Amniotic stem cell (primary cell): ENCODE measurements at places on chromosomes 7 and 10.

DNA sequence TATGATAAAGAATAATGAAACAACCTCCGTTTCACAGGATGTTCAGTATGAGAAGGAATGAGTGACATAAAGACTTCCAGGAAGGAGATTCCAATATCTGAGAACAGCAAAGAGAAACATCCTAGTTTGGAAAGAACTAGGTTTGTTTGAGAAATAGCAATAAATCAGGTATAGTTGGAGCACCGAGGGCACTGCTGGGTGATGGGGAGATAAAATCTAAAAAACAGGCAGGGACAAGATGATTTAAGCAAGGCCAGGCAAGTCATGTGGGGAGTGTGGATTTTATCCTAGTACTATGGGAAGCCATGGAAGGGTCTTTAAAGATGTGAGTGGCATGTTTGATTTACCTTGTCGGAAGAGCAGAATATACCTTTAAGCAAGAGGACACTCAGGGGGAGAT, 169.7 kb downstream of the SPAG6 start:
- no peak for DNase-seq

GRCh38 chr10:104069613-104070012, 16.1 kb downstream of the COL17A1 start:
- DNase-seq = no peak

DNA sequence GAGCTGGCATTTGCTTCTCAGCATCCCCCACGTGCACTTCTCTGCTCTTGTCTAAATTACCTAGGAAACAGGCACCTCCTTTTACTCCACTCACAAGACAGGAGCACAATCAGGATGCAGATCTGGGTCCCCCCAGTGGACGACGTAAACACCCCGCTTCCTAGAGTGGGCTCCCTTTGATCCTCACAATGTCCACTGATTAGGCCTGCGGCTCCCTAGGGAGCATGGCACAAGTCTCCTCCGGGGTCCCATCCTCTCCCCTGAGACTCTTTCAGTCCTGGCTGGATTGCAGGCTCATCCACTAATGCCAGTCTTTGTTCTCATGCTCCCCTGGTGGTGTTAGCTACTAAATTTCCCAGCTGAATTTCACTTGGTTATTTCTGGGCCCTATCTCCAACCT, 98.3 kb downstream of the GLI3 start:
- DNase-seq = no peak

- DNase-seq = no peak
These were observed 882.6 kb upstream of the C7orf33 start for GRCh38 chr7:147707926-147708325.

- DNase-seq = no peak
These were observed 224.3 kb downstream of the SFMBT2 start for GRCh38 chr10:7186387-7187018.

GRCh38 chr10:29987471-29987870, 71.9 kb downstream of the JCAD start:
- DNase-seq = no peak

DNA sequence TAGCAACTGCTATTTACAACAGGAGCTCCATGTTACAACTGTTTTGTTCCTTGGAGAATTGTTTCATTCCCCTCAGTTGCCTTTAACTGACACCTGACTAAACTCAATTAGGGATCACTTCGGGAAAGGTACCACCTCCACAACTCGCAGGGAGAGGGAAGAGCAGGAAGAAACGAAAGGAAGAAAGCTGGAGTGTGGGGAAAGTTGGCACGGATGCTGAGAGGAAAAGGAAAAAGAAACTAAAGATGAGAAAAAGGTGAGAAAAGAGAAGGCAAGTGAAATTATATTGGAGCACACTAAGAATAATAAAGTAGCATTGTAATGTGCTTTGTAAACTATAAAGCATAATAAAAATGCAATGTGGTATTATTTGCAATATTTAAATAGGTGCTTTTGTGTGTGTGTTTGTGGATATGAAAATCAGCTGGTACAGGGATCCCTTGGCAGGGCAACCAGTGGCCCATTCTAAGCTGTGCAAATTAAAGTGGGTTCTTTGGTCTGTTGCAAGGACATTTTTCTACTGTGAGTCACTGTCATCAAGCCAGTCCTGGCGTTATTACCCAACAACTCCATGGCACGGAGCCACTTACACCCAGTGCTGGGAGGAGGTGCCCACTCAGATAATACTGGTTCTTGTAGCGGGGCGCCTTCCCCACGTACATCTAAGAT, 45.9 kb downstream of the HIPK2 start:
- DNase-seq = peak; percentile 18

GRCh38 chr7:17530244-17530643, 231.8 kb downstream of the AHR start:
- DNase-seq = no peak

DNA sequence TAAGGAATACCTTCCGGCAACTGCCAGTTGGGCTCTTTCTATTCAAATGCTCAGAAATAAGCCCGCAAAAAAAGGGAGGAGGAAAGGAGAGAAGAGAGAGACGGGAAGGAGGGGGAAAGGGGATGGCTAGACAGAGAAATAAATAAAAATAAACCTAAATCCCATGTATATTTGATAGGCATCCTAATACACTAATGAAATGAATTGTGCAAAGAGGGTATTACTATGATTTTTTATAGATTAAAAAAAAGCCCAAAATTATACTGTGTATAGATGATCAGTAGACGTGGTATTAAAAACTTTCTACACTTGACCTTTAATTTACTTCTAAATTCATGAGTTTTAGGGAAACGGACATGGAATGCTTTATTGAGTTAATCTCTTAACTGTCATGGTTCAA, 89.9 kb downstream of the HBP1 start:
- DNase-seq = no peak

DNA sequence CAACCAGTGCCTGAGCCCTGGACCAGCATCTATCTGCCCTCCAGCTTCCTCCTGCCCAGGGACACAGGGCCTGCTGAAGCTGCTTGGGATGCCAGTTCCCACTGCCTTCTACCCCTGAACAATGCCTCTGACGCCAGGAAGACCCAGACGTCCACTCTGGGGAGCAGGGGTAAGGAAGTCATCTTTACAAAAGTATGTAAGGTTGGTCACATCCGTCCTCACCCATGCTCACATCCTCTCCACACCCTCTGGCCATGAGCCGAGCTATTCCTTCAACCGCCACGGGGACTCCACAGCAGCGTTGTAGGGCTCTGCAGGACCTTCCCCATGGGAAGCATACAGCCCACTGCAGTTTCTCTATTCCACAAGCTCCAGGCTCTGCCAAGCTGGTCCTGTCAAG, 58.5 kb downstream of the CLRN3 start:
- no peak for DNase-seq

DNA sequence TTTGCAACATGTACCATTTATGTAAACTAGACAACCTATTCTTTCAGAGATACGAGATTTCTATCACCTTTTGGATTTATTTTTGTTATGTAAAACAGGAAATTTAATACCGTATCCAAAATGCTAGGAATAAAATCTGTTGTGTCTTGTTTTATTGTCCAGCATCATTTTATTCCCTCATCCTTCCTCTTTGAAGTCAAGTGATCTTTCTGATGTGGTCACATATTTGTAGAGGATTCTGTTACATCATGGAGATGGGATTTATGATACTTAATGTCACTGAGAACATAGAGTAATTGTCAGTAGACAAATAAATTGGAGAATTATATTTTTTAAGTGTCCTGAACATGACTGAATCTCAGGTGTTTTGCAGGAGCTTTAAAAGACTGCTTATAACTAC, 64.7 kb downstream of the ZNF277 start:
- DNase-seq = no peak

DNA sequence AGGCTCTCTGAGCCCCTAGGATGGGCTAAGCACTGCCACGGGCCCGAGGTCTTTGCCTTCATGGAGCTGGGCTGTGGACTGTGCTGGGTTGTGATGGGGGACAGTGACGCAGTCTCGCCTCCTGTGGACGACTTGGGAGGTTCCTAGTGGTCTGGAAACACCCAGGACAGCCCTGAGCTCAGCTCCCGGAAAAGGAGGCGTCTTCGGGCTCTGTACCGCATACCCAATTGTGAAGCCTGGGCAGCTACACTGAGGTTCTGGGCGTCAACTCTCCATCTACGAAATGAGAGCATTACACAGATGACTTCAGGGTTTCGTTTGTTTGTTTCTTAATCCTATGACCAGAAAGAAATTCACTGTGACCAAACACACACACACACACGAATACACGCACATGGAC, 79.6 kb upstream of the KAT6B start:
- DNase-seq = no peak

DNA sequence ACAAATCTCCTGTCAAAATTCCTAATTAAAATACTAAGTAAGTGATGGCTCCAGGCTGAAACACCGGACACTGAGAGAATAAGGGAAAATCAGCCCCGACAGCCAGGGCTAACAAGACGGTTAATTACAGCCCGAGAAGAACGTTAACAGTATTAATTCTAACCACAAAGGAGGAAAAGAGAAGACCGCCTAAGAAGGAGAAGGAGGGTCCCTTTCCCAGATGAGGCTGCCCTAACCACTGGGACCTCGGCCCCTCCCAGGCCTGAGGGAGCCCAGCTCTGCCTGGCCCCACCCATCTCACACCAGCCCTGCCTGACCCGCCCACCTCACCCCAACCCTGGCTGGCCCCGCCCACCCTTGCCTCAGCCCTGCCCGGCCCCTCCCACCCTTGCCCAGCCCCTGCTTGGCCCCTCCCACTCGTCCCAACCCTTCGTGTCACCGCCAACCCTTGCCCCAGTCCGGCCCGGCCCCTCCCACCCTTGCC, 51.3 kb downstream of the PWWP2B start:
- no peak for DNase-seq

DNA sequence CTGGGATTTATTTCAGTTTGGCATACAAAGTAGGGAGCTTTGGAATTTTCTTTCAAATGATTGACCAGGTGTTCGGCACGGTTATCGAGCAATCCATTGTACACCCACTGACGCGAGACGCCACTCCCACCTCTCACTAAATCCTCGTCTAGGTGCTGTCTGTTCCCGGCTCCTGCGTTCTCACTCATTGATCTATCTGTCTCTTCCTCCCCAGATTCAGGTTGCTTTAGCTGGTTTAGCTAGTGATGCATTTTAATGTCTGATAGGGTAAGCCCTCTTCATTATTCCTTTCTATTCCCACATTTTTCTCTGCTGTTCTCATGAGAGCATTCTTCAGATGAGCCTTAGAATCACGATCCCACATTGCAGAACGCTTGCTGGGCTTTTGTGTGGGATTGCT, 91.7 kb downstream of the ELFN1 start:
- DNase-seq = no peak

- no peak for DNase-seq
These were observed 155.7 kb downstream of the PTPRN2 start for GRCh38 chr7:158431941-158432347.

DNA sequence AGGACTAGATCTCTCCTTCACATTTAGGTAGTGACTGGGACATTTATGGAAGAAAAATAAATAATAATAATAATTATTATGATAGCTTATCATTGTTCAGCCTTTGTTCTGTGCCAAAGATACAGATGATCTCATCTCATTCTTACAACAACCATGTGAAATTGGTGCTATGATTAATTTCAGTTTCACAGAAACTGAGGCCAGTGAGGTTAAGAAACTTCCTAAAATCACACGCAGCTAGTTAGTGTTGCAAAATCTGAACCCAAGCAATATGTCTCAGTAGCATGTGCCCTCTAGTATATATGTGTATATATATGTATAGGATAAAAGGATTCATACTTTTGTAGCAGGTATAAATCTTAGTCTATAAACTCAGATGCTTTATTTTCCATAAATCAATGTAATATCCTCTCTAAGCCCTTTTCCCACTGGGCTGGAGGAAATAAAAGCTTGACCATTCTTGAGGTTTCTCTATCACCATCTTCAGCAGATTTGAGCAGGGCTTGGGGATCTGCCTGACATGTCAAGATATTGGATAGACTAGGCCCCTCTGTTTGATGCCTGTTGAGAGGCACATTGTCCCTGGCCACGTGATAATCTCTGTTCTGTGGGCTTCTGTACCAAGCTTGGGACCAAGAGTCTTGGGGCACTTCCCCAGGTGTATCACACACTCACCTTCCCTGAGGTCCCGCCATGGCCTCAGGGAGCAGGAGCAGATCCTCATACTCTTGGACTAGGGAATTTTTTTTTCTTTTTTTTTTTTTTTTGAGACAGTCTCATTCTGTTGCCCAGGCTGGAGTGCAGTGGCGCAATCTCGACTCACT, 172.6 kb upstream of the NRP1 start:
- no peak for DNase-seq

GRCh38 chr10:69397972-69398371, 18.7 kb downstream of the TACR2 start:
- peak; percentile 16 for DNase-seq

- no peak for DNase-seq
These were observed 1.9 kb upstream of the GPER1 start for GRCh38 chr7:1085910-1086421.

DNA sequence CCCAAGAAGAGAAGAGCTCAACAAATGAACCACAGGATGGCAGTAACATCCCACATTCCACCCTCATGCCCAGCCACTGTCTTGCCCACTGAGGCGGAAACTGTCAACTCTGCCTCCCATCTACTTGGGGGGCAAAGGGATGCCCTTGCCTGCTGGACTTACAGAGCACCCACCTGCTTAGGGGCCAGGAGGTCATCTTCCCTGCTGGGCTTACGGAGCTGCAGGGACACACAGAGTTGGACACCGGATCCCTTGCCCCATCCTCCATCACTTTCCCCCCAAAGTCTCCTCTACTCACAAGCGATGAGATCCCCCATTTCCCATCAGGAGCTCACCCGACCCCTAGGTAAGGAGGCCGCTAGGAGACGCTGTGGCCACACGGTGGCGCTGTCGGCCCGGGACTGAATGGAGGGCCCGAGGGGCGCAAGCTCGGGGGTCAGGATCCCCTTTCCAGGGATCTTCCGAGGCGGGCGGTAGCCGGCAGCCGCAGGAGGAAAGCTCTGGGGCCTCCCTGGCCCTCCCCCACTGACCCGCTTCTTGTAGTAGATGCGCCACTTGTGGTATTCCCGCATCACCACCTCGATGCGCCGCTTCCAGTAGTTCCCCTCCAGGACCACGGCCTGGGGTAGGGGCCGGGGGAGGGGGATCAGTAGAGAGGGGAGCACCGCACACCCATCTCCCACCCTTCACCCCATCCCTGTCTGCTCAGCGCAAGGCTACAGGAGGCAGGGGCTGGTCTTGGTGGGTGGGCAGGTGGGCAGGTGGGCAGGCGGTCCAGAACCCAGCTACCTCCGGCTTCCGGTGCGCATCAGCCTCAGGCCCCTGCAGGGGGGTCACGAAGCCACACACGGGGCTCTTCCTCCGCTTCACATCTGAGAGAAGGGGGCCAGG, 17.3 kb downstream of the MLXIPL start:
- DNase-seq = no peak

GRCh38 chr10:95741807-95742467, 14.0 kb upstream of the ENTPD1 start:
- DNase-seq = no peak

- DNase-seq = no peak
These were observed 27.6 kb upstream of the FAM204A start for GRCh38 chr10:118369641-118370205.

DNA sequence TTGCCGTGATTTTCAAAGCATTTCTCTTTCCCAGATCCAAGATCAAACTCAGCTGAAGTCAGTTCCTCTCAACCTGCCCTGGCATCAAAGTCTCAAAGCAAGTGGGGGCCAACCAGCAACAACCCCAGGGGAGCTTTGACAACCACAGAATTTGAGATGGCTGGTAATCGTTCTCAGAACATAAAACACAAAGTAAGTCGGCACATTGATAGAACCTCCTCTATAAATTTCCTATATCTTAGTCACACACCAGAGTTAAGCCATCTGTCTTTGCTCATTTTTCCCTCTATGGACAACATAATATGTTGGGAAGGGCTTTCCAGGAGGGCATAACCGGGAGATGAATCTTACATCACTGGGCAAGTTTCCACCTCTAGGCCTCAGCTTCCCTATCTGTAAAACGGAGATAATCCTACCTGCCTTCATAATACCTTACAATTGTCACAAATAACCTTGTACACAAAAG, 1.2 kb upstream of the DNAJC9 start:
- DNase-seq = no peak
